ENCODE measurements at places on chromosomes 1 and 21. TPM values are rescaled to one million over a fixed set of nuclear protein-coding genes. Genes with fewer than 3 reads are reported as not detected.
A peak's percentile ranks its signal among the peaks of the same experiment; 100 is the strongest.

CBR1 gene
- total RNA-seq, result 47.7 TPM

GRCh38 chr1:65163201-65163805 is 15.3 kb downstream of the AK4 start:
- no peak for DNase-seq

- DNase-seq, result no peak
Observed at GRCh38 chr1:32714277-32714676, 11.7 kb upstream of the SYNC start.

CFAP107 gene
- total RNA-seq, result not detected

DNA sequence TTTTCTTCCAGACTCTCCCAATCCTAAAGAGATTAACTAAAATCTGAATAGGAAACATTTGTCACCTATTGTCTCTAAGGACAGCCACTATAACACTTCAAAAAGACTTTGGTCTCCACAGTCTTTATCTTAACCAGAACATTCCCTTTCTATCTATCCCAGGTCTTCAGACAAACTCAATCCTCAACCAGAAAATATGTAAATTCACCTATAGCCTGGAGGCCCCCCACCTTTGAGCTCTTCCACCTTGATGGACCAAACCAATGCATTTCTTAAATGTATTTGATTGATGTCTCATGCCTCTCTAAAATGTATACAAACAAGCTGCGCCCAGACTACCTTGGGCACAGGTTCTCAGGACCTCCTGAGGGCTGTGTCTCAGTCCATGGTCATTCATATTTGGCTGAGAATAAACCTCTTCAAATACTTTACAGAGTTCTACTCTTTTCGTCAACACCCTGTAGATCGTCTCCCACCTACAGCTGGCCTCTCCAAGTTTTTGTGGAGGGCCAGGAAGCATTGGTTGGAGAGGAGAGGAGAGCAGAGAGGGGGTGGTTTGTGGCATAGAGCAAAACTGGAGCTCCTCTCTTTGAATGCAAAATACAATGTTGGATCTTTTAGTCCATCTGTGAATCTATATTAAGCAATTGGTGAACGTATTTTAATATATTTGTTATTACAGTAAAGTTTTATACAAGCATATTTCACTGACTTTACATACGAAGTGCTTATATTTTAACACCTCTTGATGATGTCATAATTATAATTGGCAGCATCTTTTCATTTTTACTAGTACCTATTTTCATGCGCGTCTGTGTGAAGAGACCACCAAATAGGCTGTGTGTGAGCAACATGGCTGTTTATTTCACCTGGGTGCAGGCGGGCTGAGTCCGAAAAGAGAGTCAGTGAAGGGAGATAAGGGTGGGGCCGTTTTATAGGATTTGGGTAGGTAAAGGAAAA is 230.7 kb upstream of the DUSP10 start:
- DNase-seq, result no peak

DNA sequence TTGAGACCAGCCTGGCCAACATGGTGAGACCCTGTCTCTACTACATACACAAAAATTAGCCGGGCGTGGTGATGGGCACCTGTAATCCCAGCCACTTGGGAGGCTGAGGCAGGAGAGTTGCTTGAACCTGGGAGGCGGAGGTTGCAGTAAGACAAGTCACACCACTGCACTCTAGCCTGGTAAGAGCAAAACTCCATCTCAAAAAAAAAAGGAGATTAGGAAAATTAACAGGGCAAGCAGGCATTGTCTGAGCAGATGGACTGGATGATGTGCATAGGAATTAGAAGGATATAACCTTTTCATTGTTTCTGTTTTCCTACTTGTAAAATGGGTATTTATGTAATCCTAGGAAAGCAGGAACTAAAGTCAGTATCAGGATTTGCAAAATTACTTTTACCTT is 15.6 kb downstream of the TARDBP start:
- no peak for DNase-seq

- DNase-seq, result no peak
Observed at GRCh38 chr1:246161626-246162025, 345.5 kb downstream of the SMYD3 start.

DNA sequence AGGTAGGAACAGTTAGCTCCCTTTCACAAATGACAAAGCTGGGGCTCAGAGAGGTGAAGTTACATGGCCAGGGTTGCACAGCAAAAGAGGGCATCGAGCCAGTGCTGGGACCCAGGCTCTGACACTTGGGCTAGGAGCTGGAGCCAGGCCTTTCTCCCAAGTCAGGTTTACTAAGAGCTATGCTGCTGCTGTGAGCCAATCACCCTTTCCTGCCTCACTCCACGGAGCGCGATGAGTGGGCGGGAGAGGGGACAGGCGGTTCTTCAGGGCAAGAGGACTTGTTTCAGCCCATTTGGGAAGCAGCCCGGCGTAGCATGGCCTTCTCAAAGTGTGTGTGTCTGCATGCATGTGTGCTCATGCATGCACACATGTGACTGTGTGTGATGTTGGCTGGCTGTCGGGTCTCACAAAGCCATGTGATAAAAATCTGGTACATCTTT is 10.6 kb downstream of the ID3 start:
- DNase-seq, result peak; percentile 67

DNA sequence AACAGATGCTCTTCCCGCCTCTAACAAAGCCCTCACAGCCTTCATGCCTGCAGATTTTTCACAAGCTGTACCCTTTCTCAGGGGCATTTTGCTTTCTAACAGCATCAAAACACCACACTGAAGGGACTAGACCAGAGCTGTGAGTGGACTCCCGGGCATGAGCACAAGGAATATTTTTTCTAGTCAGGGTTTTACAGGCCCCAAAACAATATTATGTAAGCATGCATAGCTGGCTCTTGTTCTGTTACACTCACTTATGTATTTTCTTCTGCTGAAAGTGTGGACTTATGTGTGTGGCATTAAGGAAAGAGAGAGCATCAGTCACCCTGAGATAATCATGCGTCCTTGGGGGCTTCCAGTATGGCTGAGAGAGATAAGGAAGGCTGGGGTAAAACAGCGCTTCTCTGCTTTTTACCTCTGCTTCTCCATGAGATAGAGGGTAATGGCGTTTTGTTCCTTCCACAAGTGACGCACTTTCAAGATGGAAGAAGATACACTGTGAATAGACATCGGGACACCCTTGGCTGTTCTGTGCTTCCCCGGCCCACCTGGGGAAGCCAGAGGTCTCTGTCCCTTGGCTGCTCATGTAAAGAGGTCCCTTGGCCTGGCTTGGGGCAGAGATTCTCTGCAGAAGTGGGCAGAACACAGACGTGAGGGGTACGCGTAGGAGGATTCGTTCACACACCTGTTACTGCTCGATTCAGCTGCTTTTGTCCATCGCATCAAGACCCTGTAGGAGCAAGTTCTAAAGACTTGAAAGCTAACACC is 266.7 kb upstream of the RAB4A start:
- no peak for DNase-seq

GRCh38 chr1:22753481-22753971 is 42.9 kb downstream of the EPHB2 start:
- DNase-seq, result peak; percentile 64

DNA sequence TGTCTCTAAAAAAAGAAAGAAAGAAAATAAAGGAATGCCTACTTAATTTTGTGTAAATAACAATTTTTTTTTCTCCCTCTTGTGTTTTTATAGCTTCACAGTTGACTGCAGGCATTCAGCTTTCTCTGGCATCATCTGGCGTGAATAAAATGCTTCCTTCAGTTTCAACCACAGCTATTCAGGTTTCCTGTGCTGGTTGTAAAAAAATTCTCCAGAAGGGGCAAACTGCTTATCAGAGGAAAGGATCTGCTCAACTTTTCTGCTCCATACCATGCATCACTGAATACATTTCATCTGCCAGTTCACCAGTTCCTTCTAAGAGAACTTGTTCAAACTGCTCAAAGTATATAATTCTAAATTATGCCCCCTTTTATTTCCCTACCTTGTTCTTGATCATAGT is 18.0 kb downstream of the ZMYM1 start:
- DNase-seq, result no peak

- no peak for DNase-seq
Observed at GRCh38 chr1:210801501-210801900, 332.4 kb downstream of the KCNH1 start.

DNA sequence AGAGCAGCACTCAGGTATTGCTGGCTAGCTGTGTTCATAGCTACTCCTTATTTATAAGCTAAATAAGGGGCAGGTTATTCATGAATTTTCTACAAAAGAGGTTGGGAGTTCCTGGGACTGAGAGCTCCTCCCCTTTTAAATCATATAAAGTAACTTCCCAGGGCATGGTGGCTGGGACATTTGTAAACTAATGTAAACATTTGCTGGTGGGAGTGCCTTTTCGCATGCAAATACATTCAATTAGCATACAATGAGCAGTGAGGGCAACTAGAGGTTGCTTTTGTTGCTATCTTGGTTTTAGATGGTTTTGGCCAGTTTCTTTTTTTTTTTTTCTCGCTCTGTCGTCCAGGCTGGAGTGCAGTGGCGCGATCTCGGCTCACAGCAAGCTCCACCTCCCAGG is 43.4 kb downstream of the GNPAT start:
- DNase-seq, result no peak

DNA sequence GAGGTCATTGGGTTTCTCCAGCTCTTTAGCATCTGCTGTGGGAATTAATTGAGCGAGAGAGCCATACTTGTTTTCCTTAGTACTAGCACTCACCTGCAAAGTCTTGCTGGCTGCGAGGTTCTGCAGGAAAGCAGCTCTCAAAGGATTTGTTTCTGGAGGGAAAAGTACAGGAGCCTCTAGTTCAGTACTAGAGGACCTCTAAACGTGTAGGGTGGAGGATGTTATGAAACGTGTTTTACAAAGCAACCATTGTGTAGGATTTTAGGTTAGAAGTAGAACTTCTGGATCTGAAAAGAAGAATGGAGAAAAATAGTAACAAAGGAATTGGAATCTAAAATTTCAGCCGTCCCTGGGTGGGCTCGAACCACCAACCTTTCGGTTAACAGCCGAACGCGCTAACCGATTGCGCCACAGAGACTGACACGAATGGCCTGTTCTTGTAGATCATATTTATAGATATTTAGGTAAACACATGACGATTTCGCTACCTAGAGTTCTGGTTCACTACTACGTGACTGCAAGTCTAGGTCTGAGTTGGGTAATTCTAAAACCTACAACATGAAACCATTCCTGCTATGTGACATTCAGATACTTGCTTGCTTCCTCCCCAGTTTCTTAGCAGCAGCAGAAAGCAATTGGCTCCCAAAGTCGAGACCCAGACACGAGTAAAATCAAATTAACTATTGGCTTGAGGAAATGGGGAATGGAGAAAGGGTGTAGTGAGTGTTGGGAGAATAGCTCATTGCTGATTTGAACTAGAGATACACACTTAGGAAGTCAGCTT is 60.2 kb upstream of the CFAP126 start:
- no peak for DNase-seq

DNA sequence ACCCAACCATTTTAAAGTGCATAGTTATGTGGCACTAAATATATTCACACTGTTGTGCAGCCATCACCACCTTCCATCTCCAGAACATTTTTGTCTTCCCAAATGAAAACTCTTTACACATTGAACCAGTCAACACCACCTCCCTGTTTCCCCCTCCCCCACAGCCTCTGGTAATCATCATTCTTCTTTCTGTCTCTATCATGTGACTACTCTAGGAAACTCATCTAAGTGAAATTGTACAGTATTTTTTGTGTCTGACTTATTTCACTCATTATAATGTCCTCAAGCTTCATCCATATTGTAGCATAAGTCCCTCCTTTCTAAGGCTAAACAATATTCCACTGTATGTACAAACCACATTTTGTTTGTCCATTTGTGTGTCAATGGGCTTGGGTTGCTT is 128.0 kb downstream of the RUNX1 start:
- no peak for DNase-seq

RRP1B gene
- total RNA-seq, result 14.4 TPM

DNA sequence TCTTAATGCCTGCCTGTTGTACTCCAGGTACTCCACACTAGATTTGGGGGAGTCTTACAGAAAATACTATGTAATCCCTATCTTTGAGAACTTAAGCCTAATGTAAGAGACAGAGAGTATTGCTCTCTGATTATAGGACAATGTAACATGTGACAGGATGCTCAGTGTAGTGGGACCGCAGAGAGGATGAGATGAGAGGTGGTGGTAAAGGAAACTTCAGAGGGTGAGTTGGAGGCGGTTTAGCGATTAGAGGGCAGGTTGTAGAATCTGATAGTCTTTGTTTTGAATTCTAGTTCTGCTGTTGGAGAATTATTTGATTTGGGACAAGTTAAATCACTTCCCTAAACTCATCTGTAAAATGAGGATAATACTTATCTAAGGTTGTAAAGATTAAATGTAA is 5.4 kb downstream of the SOAT1 start:
- no peak for DNase-seq

DNA sequence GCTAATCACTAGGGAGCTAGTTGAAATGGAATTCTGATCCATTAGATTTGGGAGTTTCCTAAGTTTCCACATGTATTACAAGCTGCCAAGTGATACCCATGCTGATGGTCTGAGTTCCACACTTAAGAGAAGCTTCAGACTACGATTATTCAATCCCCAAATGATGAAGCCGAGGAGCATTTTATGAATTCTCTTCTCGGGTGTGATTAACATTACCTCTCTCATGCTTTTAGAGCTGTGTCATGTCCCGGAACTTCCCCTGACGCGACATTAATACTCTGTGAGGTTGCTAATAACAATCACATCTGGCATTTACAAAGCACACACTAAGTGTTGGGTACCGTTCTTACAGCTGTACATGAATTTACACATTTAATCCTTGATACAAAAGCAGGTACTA is 63.0 kb downstream of the KCNJ15 start:
- no peak for DNase-seq

- DNase-seq, result no peak
Observed at GRCh38 chr1:77056525-77056924, 162.7 kb downstream of the PIGK start.

GRCh38 chr21:41236352-41236973 is 68.5 kb downstream of the BACE2 start:
- DNase-seq, result no peak

LRRC71 gene
- not detected for total RNA-seq

- DNase-seq, result no peak
Observed at GRCh38 chr1:52913014-52913413, 8.5 kb downstream of the ECHDC2 start.

REN gene
- total RNA-seq, result not detected

- no peak for DNase-seq
Observed at GRCh38 chr21:31235671-31236450, 108.2 kb downstream of the TIAM1 start.

NMNAT2 gene
- total RNA-seq, result 0.44 TPM

DNA sequence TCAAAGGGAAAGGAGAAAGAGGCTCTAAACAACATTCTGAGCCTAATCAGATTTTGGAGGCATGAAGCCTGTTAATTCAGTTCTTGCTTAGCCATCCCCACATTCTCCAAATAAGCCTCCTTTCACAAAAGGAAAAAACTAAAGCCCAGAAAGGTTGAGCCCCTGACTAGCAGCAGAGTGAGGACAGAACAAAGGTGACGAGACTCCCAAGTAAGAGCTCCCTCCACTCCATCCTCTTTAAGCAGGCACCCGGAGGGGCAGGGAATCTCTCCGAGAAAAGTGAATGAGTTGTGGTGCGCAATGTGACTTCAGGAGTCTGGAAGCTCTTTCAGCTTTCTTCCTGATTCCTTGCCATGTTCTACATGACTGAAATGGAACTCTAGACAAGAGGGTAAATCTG is 43.4 kb upstream of the MYBPHL start:
- no peak for DNase-seq

- DNase-seq, result no peak
Observed at GRCh38 chr1:178457651-178458050, 39.1 kb downstream of the CLEC20A start.
